ENCODE measurements at places on chromosomes 7 and 10. TPM values are rescaled to one million over a fixed set of nuclear protein-coding genes. Genes with fewer than 3 reads are reported as not detected.

- DNase-seq = no peak
Observed at GRCh38 chr10:88138319-88138848, 275.0 kb downstream of the PTEN start.

Gene GPR37
- total RNA-seq = 2.2 TPM

Gene SPRN
- 0.92 TPM for total RNA-seq

Gene KCNMA1
- total RNA-seq = 11.4 TPM

Gene EIF3B
- total RNA-seq = 150 TPM
